ENCODE measurements at places on chromosomes 16 and 17.

GRCh38 chr17:82394278-82394677 lies 22.7 kb downstream of the UTS2R start:
- DNase-seq, result no peak

- no peak for DNase-seq
Observed at GRCh38 chr16:79864781-79865391, 264.3 kb upstream of the MAF start.

- no peak for DNase-seq
Observed at GRCh38 chr17:36869856-36870719, 67.2 kb upstream of the LHX1 start.

GRCh38 chr16:55370762-55371482 lies 46.9 kb downstream of the IRX6 start:
- peak; percentile 17 for DNase-seq

DNA sequence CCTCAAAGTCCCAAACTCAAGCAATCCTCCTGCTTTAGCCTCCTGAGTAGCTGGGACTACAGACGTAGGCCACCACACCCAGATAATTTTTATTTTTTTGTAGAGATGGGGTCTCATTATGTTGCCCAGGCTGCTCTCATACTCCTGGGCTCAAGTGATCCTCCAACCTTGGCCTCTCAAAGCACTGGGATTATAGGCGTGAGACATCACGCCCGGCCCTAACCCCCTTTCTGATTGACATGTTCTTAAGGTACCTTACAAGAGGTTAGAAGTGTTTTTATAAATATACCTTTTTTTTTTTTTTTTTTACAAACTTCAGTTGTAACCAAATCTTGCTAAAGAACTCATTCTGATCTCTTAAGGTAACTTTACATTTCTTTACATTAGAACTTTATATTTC lies 64.8 kb downstream of the GNA13 start:
- no peak for DNase-seq

DNA sequence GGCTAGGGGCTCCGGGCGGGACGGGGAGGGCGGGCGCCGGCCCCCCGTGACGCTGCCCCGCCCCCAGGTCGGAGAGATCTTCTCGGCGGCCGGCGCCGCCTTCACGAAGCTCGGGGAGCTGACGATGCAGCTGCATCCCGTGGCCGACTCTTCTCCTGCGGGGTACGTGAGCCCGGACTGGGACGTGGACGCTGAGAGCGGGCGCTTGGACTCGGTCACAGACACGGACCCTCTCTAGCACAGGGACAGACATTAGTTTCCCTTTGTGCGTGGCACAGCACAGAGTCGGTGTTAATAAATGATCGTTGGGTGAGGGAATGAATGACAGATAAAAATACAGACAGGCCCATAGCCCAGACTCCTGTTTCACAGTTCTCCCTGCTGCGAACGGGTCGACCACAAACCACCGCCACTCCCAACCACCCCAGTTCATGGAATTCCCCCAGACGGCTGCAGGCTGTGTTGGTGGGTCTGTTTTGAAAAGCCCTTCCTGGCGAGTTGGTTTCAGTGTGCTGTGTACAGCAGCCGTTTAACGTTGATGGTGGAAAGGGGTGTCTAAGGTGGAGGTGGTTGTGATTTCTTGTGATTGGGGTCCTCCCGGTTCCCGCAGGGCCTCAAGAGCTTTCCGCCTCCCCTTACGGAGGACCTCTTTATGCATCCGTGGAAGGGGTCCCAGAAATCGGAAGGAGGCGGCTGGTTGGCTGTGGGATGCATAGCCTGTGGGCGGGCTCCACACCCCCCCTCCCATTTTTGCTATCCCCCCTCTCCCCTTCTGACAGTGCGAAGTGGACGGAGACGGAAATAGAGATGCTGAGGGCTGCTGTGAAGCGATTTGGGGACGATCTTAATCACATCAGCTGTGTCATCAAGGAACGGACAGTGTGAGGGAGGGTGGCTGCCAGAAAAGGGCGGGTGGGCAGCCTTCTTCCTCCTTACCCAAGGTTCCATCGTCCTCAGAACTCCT lies 2.9 kb downstream of the RNASEK start:
- no peak for DNase-seq

DNA sequence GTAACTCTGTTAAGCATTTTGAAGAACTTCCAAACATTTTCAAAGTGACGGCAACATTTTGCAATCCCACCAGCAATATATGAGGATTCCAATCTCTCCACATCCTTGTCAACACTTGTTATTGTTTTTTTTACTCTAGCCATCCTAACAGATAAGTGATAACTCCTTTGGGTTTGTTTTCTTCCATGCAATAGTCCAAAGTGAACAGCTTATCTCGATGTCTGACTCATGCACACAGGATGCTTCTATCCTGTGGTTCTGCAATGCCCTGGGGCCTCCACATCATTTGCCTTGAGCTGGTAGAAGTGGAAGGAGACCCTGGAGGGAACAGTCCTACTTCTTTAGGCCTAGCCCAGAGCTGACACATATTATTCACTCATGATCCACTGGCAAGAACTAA lies 13.0 kb downstream of the TLE7 start:
- no peak for DNase-seq

- DNase-seq, result no peak
Observed at GRCh38 chr16:24288516-24288915, 32.4 kb downstream of the CACNG3 start.

GRCh38 chr17:49965524-49965909 lies 3.5 kb upstream of the DLX4 start:
- no peak for DNase-seq

DNA sequence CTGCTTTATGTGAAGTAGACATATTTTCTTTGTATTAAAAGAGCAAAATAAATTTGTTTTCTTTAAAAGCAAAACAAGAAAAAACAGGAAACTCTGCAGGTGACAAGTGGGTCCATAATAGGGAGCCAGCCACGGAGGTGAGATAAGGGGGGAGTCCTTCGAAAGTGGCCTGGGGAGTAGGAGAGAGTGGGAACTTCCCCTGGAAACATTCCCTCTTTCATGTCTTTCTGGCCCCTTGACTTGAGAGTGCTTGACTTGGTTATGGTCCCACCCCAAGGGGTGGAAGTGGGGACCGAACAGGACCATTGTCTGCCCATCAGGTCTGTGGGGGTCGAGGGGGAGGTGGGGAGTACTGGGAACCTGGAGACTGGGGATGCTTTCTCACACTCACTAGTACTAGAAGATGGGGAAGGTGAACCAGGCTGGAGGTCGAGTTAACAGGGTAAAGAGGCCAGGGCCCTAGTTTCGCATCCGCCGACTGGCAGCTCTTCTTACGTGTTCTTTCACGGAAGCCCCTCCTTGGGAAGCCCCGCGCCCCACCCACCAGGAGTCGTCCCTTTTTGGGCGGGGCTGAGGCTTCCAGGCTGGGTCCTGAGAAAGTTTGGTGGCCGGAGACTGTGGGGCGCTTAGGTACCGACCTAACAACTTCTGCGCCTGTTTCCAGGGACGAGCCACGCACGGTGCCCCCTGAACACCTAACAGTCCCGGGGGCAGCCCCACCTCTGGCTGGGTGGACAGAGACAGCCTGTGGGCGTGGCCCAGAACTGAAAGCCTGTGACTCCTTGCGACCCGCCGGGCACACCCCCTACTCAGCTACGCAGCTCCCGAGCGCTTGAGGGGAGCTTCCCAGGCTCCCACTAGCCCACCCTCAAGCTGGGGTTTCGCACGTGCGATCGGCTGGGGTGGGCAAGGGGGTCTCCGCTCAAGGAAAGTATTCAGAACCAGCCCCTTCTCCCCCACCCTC lies 790 bp downstream of the TRADD start:
- DNase-seq, result no peak

DNA sequence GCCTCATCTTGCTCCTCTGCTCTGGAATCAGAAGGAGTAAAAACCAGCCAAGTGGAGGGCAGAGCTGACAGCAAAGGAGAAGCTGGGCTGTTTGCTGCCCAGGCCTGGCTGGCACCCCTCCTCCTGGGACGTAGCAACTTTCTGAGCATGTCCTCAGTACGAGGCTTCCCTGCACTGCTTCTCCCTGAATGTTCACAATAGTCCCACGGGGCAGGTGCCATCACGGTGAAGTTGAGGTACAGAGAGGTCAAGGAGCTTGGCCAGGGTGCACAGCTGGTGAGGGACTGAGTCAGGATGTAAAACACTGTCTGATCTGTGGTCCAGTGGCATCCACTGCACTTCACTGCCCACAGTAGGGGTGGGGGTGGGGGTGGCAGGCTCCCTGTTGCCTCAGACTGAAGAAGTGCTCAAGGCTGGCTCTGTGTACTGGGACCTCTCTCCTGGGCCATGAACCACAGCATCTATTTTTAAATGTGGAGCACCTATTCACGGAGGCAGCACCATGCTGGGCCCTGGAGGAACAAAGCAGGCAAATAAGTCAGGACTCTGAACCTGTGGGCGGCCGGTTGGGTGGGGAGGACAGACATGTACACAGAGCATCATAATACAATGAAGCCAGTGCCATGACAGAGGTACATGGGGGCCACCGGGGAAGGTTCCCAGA lies 369.5 kb downstream of the SEC14L1 start:
- DNase-seq, result no peak

DNA sequence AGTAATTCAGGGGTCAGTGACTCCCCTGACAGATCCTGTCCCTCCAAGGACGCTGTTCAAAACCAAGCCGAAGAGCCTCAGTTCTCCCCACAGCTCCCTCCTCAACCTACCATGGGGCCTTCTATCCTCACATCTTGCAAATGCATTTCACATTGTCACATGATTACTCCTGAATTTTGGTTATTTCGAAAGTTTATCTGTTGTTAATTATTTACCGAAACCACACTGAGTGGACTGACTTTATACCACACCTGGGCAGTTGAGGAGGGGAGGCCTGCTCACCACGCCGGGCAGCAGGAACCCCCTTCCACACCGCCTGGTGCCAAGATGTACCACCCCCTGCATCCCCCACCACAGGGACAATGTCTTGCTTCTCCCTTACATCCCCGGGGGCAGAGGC lies 4.7 kb downstream of the TIMP2 start:
- DNase-seq, result no peak

DNA sequence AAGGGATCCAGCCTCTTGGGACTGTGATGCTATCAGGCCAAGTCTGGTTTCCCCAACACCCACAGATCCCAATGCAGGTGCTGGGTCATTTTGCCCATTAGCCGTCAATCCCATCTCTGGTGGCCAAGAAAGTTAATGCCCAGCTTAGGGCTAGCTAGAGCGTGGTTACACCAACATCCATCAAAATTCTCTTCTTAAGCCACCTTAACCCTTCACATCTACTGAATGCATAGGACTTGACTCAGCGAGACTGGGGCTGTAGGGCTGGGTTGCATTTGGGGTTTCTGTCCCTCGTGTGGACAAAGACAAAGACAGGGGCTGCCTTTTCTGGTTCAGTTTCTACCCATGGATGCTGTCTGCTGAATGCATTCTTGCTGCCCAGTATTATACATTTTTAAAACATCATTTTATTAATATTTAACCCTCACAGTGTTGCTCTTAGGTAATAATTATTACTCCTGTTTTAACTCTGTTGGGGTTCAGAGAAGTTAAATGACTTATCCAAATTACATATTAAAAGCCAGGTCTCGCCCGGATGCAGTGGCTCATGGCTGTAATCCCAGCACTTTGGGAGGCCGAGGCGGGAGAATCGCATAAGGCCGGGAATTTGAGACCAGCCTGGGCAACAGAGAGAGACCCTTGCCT lies 141.1 kb upstream of the NOL11 start:
- DNase-seq, result no peak

- no peak for DNase-seq
Observed at GRCh38 chr16:12330946-12331345, 354.4 kb downstream of the SNX29 start.

- no peak for DNase-seq
Observed at GRCh38 chr16:8962393-8963009, 1.2 kb downstream of the USP7 start.

DNA sequence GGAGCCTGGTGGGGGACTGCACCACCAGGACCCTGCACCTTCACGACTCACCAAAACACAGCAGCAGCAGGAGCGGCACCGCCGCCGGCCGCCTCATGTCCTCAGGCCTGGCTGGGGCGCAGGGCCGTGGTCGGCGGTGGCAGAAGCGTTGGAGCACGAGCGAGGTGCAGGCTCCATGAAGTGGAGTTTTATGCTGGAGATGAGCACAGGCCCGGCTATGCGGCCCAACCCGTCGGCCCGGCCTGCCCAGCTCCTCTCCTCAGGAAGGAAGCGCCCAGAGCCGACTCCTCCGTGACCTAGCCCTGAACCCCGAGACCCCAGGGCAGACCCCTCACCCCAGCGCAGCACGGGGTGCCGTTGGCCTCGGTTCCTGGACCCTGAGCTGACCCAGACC lies at the start of gene PRSS27:
Gene PRSS27 (minus strand): TSS at position 161 of the 394 bp plus-strand sequence. CDS start 64 bp downstream, at position 97.
- DNase-seq, result no peak

DNA sequence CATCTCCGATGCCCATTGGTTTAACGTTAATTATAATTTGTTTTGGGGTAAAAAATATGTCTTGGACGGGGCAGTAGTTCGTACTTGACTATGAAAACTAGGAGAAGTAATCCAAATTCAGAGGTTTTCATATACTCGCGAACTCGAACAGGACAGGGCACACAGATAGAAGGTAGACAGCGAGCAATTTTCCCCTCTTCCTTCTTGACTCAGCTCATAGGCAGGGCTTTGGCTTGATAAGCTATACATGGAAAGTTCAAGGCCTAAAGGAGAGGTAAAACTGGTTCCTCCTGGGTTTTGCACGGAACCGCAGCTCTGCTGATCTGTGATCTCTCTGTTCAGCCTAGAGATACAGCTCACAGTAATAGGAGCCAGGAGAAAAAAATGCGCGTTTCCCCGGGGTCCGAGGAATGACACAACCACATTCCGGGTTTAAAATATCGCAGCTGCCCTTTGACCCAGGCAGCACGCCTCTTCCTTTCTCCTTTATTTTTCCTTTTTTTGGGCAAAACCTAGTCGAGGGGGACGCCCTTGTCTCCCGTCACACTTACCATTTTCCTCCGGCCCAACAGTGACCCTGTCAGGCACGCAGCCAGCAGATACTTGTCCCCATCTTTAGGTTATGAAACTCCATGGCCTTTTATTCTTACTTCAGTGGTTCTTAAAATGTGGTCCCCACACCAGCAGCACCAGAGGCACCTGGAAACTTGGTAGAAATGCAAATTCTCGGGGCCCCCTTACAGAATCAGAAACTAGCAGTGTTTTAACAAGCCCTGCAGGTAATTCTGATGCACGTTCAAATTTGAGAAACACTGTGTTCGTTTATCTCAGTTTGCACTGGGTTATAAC lies 1.7 kb upstream of the LASP1 start:
- no peak for DNase-seq

DNA sequence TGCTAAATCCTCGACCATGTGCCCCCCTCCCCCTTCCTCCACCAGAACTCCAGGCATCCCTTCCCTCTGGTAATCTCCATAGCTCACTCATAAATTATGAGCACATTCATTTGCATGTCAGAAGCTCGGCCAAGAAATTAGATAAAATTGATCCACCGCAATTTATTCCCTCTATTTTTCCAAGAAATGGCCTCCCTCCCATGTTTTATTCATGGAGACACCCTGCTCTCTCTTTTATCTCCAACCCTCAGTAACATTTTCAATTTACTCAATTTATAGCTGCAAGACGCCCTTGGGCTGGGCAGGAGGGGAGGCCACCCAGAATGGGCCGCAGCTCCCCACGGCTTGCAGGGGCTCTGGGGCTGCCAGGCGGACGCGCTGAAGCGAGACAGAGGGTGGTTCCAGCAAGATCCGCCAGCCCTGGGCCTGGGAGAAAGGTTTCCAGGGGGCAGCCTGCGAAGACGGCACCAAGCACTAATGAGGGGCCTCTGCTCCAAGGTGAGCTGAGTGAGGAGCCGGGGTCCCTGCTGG lies 54.7 kb upstream of the ZNF423 start:
- no peak for DNase-seq

- DNase-seq, result peak; percentile 49
Observed at GRCh38 chr16:53821957-53822625, 118.1 kb downstream of the FTO start.
